Kidney epithelial cell (primary cell): ENCODE measurements at places on chromosomes 3 and 15.

DNA sequence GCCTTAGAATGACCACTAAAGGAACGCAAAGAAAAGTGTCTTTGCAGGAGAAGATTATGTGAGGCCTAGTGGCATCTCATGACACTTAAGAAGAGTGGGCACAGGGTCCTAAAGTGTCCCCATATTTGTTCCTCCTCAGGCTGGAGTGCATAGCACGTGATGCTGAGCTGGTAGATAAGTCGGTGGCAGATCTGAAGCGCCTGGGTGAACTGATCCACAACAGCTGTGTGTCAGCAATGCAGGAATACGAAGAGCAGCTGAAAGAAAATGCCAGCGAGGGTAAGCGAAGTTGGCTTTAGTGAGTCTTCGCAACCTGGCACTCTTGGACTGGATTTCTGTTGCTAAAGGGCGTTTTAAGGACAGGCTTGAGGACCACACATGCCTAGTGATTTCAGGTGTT lies 92.6 kb downstream of the CHD2 start:
- no peak for DNase-seq

DNA sequence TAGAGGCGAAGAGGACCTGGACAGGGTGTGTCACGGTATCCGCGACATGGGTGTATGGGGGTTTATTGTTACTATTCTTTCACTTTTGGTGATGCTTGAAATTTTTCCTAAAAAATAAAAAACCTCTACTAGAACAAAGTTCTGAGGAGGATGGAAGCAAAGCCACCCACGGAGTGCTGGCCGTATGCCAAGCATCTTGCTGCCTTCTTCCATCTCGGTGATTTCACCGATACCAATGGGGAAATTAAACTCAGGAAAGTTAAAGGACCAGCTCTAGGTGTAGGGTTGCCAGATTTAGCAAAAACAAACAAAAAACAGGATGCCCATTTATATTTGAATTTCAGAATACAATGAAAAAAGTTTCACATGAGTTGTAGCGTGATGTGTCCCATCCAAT lies 33.9 kb downstream of the SMAD6 start:
- no peak for DNase-seq

GRCh38 chr3:4709341-4709740 lies 216.2 kb downstream of the ITPR1 start:
- no peak for DNase-seq

GRCh38 chr3:158992463-158992862 lies 190.6 kb downstream of the MFSD1 start:
- DNase-seq, result no peak

- no peak for DNase-seq
Observed at GRCh38 chr3:49700014-49700413, 10.7 kb downstream of the RNF123 start.

GRCh38 chr3:145983101-145983500 lies 177.9 kb downstream of the PLOD2 start:
- no peak for DNase-seq

DNA sequence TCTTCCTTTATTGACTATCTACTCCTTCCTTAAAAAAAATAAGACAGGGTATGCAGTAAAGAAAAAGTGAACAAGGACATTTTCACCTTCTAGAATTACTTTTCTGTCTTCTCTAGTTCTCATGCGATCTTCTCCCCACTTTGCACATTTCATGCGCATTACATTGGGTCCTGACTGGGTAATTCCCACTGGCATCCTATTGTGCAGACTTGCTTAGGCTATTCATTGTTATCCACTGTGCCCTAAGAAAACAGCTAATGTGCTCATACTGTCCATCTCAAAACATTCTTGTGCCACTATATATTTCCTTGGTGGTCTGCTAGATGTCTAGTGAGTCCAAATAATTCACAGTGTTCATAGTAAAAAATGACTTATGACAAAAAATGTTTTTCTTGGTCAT lies 447.4 kb upstream of the ROBO1 start:
- DNase-seq, result no peak

DNA sequence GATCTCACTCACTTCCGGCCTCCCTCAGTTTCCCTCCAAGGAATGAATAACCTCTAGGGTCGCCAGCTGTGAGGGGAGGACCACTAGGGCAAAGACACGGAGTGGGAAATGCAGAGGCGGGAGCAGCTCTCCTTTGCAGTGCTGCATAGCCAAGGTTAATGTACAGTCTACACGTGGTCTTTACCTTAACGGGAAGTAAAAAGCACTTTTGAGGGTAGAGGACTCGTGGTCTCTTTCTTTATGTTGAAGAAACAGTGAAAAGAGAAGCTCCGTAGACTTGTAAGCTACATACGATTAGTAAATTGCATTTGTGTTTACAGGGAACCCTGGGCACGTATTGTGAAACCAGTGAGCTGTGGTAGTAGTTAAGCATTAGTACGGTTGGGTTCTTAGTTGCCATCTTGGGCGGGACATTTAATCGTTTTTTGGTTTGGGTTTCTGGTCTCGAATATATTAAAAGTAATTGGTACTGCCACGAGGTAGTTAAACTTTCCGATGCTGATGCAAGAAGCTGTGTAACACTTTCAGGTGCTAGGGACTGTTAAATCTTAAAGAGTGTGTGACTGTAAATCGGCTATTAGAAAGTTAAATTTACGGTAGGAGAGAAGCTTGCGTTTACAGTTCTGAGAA lies 828 bp downstream of the U2SURP start:
- no peak for DNase-seq

DNA sequence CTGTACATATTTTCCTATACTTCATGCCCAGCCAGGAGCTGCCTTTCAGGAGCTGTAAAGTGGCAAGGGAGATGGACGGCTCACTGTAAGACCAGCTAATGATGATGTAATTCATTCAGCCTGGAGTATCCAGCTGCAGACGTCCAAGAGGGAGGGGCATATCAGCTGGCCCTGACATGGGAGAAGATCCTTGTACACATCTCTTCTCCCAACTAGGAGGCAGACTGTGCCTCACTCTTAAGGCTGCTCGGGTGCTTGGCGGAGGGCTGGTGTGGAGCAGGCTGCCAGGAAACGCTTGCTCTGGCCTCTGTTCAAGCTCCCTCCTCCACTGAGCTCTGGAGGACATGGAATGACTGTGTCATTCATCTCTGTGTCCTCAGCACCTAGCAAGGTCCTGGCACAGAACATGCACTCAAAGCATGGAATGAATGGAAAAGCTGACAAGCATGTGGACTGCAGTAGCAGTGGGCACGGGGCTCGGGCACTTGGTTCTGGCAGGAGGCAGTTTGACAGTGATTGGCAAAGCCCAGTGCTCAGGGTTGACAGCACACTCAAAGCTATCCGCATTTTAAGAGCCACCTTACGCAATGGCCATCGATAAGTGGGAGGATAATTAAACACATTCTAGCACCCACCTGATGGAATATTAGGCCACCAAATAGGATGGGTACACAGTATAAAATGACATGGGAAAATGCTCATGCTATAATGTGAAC lies 72.4 kb downstream of the TBC1D2B start:
- no peak for DNase-seq

DNA sequence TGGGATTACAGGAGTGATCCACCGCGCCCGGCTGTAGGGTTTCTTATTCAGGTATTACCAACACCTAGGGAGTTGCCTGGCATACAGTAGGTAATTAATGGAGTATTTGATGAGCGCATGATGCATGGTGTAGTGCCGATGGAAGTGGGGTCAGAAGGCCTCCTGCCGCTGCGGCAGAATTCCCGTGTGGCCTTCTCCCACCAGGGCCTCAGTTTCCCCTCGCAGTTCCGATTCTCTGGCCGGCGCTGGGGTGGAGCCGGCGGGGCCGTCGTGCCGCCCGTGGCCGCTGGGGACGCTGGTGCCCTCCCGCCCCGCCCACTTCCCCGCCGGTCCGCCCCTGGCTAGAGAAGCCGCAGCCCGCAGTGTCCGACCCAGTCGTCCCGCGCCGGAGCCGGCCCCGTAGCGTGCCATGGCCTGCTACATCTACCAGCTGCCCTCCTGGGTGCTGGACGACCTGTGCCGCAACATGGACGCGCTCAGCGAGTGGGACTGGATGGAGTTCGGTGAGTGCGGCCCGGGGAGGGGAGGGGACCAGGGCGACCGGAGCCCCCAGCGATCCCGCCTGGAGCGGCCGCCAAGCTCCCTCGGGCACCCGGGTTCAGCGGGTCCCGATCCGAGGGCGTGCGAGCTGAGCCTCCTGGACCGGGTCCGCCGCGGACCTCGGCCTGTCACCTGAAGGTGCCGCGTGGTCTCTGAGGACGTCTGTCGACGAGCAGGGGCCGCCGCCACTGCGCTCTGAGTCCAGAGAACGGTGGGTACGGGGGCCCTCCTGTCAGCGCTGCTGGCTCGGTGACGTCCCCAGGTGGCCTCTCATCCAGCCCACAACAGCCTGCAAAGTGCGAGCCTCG lies at the start of gene IRAK2:
Gene IRAK2 (plus strand): TSS at position 374 of the 848 bp plus-strand sequence. CDS start 36 bp downstream, at position 410.
- no peak for DNase-seq

GRCh38 chr3:114896978-114897377 lies 250.1 kb downstream of the ZBTB20 start:
- DNase-seq, result no peak

DNA sequence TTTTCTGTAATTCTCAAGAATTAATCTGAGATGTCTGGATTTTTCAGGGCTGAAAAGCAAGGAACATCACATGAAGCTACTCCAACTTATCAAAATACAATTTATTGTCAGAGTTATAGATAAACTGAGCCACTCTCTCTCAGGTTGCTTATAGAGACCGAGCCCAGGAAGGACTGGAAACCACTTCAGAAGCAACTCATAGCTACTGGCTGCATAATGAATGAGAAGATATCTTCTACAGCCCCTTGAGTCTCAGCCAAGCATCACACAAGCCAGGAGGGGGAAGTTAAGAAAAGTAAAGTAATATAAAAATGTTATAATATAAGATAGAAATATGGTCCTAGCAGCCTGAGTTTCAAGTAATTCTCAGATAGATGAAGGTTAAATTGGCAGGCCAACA lies 186.0 kb downstream of the TNIK start:
- no peak for DNase-seq

DNA sequence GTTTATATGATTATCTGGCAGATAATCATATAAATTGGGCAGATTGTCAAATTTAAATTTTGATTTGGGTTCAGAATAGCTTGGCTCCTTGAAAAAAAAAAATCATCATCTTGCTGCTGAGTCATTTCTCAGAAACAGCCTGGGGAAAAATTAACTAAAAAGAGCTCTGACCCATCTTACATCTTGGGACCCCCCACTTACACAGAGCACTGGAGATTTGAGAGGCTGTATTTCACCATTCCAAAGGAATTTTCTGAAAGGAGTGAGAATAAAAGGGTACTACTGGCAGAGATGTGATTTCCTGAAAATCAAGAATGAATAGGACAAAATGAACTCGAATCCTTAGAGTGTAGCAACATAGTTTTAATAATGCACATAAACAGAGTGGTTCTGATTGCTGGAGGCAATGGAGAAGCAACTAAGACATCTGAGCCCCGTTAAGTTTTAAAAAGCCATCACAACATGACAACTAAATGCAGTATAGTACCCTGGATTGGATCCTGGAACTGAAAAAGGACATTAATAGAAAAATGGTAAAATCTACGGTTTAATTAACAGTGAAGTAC lies 97.5 kb downstream of the RFTN1 start:
- DNase-seq, result no peak

- no peak for DNase-seq
Observed at GRCh38 chr3:33750211-33750548, 32.1 kb upstream of the CLASP2 start.

GRCh38 chr15:94070356-94071295 lies 160.7 kb upstream of the MCTP2 start:
- peak; percentile 57 for DNase-seq

- DNase-seq, result no peak
Observed at GRCh38 chr3:4044619-4045018, 245.4 kb downstream of the LRRN1 start.

DNA sequence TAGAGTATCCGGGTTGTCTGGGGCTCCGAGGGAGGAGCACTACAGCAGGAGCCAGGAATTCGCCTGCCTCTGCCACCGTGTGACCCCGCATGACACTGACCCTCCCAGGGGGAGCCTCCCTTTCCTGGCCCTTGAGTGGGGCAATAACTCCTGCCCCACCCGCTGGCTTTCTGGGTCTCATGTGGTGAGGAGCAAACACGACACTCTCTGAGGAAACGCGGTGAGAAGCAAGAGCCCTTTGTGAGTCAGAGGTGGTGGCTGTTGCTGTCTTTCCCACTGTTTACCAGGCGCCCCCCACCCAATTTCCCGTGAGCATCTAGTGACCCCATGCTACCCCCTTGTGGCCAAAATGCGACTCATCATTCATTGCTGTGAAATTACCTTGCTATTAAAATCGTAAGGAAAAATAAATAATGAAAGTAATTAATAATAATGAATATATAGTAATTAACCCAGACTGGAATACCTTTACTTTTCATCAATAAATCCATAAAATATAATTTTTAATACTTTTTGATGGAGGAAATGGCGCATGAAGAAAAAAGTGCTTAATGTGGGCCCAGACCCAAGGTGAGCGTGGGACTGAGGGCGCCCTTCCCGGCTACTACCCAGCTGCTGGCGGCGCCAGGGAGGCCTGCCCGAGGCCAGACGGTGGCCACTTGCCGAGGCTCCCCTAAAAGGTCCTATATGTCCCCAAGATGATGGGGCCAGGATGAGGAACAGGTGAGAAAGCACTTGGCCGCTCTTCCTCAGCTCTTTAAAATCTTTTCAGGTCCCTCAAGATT lies 29.3 kb downstream of the CCNL1 start:
- DNase-seq, result peak; percentile 69

DNA sequence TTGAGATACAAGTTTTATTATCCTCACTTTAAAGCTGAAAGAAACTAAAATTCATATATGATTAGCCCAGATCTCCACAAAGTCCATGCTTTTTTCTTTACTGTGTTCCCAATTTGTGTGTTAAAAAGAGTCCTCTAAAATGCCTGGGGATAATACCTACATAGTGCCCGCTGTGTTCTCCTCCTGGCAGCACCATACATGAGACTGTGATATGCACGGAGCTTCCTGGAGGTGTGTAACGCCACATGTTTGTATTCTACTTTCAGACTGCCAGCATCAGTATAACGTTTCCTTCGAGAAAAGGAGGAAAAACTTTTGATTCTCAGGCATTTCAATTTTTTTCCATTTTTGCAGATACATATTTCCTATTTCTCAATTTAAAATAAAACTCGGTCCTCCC lies 273.3 kb upstream of the TGFBR2 start:
- DNase-seq, result no peak

GRCh38 chr3:112128843-112129727 lies 4.0 kb downstream of the GCSAM start:
- DNase-seq, result no peak

- no peak for DNase-seq
Observed at GRCh38 chr3:153463895-153464294, 301.9 kb downstream of the RAP2B start.

GRCh38 chr15:30650012-30650929 lies 24.3 kb downstream of the ARHGAP11B start:
- no peak for DNase-seq
